ENCODE measurements at places on chromosomes 6 and 20.
A peak's percentile ranks its signal among the peaks of the same experiment; 100 is the strongest.

DNA sequence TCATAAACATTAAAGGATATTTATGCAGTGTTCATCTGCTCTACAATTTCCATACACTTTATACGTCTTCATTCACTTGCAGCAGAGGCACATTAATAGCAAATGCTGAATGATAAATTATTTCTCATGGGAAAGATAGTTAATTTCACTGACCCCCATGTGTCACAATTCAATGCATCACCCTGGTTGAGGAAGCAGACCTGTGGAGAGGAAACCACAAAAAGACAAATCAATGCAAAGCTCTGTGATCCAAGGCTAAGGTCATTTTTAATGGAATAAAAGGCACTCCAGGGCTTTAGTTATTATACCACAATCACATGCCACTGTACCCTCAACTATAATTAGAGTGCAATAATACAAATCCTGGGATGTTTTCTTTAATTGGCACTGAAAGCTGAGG, 40.3 kb upstream of the TENT5A start:
- DNase-seq: no peak

GRCh38 chr20:45991616-45992015, 17.1 kb upstream of the MMP9 start:
- DNase-seq: no peak

GRCh38 chr6:121615493-121615892, 180.0 kb downstream of the GJA1 start:
- no peak for DNase-seq

DNA sequence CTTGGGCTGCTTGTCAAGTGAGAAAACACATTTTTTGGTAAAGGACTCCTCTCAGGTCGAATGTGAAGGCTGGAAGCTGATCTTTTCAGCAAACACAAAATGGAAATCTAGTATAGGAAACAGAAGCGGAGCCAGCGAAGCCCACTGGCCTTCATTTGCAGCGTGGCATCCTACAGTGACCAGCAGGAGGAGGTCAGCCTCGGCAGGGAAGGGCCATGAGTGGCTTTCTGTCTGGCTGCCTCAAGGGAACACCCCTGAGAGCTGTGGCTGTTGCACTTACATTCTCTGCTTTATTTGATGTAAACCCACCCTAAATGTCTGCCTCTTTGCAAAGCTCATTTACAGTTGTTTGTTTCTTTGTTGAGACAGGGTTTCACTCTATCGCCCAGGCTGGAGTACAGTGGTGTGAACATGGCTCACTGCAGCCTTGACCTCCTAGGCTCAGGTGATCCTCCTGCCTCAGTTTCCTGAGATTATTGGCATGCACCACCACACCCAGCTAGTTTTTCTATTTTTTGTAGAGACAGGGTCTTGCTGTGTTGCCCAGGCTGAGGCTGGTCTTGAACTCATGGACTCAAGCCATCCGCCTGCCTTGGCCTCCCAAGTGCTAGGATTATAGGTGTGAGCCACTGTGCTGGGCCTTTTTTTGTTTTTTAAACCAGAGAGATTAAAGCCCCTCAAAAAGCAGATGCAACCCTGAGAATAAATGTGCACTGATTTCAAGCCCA, 322.0 kb upstream of the SOX4 start:
- DNase-seq: no peak

DNA sequence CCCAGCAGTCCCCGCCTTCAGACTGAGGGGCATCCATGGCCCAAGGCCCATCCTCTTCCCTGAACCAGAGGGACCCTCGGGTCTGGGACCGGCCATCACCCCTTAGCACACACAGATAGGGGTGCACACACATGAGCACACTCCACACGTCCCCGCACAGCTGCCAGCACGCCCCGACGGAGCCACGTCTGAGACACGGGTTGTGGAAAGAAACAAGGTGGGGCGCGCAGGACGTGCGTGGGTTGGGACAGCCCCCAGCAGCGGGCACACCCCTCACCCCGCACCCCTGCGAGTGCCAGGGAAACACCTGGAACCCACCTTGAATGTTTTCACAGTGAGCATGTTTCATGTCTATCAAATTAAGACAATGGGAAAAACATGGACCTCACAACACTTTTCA, 6.4 kb downstream of the GATA5 start:
- DNase-seq: no peak

GRCh38 chr20:39188266-39188765, 226.2 kb downstream of the DHX35 start:
- no peak for DNase-seq

DNA sequence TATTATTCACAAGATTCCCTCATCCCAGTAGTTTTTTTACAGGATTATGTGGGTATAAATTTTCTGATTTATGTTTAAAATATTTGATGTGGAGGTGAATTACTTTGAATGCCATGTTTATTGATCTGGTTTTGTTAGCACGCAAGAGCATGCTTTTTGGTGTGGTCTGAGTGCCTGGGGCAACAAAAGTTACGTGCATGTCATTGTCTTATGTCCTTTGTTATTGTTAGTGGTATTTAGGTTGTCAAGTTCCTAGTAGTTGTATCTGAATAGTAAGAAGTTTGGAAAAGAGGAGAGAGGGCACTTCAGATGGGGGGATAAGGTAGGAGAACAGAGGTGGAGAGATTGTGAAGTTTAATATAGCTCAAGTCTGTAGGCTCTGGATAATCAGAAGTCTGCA, 95.0 kb downstream of the ATRN start:
- DNase-seq: no peak

DNA sequence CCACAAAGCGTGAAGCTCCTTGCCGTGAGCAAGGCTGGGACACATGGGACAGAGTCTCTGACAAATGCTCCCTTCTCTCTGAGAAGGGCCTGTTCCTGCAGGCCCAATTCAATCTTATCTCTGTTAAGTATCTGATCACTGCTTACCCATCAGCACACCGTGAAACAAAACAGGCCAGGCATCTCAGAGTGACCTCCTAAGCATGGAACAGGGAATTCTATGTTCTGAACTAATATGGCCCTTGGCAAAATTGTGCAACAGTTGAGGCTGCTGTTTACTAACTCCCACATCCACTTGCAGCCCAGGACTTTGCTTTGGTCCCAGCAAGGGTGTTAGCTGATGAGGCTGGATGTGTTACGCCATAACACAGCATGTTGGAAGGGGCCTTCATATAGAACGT, 79.2 kb downstream of the GCLC start:
- no peak for DNase-seq

GRCh38 chr6:124962639-124963415, 590 bp downstream of the RNF217 start:
- no peak for DNase-seq

DNA sequence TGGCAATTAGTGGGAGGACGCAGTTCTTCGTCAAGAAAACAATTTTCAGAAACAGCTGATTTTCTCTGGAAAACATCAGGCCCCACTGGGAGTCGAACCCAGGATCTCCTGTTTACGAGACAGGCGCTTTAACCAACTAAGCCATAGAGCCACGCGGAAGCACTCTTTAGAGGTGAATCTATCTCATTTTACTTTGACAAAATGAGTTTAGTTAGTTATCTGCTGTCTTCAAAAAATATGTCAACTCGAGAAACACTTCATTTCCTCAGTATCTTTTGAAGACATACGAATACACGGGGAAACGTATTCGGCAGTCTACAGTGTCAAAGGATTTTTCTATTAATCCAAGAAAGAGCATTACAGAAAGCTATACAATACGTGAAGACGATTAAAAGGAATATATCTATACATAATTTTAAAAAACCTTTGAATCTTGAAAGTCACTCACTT, 26.7 kb downstream of the GPX6 start:
- DNase-seq: peak; percentile 38

DNA sequence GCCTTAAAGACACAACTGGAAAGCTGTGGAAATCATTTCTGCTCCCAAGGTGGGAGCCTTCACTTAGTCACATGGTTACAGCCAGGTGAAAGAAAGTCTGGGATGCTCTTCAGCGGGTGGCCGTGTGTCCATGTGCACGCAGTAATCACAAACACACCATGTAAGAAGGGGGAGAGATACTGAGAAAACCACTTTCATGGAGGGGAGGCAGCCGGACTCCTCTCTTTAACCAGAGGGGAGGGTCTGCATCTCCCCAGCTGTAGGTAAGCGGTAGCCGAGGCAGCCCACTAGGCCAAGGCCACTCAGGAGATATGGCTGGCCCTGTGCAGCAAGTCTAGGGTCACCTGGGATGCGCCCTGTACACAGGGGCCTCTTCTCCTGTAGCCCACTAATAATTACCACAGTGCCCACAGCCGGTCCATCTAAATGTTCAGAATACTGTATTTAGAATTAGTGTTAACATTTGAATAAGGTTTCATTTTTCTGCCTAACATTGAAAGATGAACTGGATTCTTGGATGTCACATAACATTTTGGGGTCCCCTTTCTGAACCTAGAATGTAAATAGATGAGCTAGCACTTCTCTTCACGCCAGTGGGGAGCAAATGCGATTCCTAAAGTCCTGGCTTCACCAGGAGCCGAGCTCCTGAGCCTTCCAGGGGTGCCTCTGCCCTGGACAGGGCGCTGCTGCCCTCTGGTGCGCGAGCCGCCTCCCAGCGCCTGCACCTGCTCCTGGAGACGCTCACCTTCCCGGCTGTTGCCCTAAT, 15.9 kb downstream of the GPR31 start:
- no peak for DNase-seq

DNA sequence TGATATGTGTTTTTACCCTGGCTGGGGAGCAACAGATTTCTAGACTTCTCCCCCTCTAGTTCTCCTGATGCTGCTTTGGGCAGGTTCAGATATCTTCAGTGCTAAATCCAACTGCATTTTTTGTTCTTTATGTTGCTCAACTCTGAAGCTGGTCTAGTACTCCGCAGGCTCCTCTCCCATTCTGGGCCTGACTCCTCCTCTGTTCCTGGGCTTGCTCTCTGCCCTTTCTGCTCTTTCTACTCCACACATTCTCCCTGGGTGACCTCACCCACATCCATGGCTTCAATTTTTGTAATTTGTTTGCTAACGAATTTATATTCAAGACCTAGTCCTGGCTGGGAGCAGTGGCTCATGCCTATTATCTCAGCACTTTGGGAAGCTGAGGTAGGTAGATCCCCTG, 6.4 kb downstream of the FYN start:
- no peak for DNase-seq

DNA sequence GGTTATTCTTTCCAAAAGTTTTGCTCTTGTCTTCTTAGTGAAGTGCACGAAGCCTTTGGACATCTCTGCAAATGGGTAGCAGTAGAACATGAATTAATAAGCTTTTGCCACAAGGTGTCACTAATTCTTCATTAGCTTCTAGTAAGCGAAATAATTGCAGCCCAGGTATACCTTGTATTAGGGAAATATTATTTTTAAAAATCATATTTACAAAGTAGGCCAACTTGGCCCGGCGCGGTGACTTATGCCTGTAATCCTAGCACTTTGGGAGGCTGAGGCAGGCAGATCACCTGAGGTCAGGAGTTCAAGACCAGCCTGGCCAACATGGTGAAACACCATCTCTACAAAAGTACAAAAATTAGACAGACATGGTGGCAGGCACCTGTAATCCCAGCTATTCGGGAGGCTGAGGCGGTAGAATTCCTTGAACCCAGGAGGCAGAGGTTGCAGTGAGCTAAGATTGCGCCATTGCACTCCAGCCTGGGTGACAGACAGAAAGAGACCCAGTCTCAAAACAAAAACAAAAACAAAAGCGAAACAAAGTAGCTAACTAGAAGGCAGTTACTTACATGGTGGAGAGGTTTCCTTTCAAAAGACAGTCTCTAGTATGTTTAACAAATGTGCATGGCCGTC, 8.8 kb upstream of the RSPH3 start:
- no peak for DNase-seq

DNA sequence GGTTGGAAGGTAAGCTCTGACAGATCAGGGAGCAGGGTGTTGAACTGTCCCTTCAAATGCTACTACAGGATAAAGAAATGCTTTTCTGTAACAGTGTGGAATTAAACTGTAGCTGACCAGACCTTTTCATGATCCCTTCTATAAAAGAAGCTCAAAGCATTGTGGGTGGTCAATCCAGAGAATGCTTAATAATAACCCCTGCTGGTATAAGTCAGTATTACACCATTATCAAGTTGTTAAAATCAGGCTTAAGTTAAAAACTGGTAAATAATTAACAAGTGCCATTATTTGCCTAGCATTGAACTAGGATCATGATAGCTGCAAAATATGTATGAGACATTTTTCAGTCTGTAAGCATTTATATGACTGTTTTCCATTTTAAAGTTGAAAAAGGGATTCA, 468.9 kb downstream of the PKHD1 start:
- no peak for DNase-seq

GRCh38 chr6:154258064-154258757, 98.4 kb downstream of the IPCEF1 start:
- DNase-seq: no peak

GRCh38 chr6:132865364-132865763, 51.0 kb downstream of the RPS12 start:
- peak; percentile 35 for DNase-seq

- DNase-seq: no peak
These were observed 154.9 kb downstream of the ESR1 start for GRCh38 chr6:151962246-151962846.

- DNase-seq: no peak
These were observed 166.5 kb downstream of the KIF6 start for GRCh38 chr6:39558591-39559190.

GRCh38 chr20:22341508-22341907, 242.9 kb downstream of the FOXA2 start:
- DNase-seq: no peak

DNA sequence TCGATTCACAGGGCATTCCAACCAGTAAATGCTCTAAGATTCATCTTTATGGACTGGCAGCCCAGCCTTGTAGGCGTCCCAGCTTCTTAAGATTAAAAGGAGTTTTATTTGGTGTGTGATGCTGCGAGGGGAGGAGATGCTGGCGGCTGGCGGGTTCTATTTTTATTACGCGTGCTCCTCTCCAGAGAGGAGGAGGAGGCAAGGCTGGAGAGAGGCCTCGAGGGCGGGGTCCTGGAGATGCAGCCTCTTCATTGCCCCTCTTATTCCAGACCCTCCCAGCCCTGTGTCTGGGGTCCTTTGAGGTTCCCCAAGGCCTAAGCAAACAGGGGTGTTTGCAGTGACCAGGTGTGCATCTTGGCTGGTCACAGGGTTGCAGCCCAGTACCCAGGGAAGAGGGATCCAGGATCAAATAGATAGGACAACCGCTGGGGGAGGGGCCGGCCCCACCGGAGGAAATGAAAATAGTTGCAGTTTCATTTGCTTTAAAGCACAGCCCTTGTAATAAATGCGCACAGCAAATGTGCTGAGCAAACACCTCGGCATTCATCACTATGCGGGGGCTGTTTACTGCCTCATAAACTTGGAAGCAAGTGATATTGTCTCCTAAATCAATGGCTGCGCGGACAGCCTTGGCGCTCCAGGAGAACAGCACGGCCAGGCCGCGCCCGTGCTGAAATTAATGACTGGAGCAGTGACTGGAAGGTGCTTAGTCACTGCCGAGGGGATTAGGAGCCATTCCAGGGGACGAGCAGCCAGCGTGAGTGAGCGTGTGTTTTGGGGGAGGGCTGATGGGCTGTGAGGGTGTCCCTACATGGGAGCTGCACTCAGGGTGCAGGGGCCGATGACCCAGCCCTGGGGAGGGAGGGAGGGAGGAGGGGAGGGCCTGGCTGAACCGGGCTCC, 83.0 kb downstream of the TMEM242 start:
- no peak for DNase-seq

DNA sequence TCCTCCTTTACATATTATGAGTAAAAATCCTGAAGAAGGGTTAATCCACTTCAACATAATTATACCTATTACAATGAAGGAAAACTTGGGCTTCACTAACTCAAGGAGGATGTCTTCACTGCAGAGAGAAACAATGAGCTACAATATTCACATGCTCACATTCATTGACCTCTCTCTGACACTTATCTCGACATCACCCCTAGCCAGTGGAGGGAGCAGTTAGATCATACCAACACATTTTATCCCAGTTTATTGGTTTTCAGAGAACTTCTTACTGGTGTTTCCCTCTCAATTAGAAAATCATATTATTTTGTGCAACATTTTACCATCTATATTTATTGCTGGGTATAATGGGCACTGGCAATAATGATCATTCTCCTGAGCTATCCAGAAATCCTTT, 646.5 kb downstream of the TENT5A start:
- no peak for DNase-seq

Data from GM12864 (cell line).